ENCODE measurements at places on chromosomes 7 and 10.

GRCh38 chr7:80172387-80172786, 37.8 kb downstream of the GNAI1 start:
- no peak for DNase-seq

DNA sequence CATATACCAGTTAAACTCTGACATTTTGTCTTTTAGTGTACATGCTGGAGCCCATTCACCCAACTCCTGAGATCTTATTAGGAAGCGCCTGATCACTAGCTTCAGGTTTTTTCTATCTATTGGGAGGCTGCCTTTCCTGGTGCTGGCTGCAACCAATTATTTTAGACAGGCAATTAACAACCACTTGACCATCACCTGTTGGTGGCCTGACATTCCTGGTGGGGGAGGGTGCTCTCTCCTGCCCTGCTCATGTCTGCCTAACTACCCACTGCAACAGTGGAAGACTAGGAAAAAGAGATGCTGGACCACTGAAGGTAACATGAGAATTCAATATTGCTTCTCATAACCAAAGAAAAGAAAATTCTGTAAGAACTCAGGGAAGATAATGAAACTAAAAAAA, 190.3 kb upstream of the GRM3 start:
- no peak for DNase-seq

DNA sequence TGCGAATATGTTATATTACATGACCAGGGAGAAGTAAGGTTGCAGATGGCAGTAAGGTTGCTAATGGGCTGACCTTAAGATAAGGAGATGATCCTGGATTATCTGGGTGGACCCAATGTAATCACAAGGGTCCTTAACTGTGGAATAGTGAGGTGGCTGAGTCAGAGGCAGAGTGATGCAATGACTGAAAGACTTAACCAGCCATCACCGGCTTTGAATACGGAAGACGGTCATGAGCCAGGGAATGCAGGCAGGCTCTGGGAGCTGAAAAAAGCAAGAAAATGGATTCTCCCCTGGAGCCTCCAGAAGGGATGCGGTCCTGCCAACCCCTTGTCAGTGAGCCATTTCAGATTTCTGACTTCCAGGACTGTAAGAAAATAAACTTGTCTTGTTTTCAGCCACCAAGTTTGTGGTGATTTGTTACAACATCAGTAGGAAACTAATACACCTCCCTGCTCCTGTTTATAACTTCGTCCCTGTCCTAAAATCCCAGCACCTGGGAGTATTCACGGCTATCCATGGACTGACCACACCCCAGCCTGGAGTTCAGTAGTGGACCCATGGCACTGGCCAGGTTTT, 4.6 kb upstream of the C10orf95 start:
- DNase-seq = peak; percentile 51

DNA sequence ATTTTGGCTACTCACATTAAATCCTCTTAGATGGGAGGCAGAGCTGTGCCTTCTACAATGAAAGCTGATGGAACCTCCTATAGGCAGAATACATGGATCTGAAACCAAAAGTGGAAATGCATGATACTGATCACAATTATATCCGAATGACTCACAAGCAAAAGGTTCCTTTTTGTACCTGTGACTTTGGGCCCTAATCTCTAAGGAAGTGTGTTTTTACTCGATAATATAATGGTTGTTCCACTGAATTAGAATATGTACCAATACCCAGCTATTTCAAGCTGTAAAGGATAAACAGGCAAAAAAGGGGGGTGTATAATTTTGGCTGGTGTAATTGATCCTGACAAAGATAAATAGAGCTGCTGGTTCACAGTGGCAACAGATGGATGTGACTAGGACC, 17.6 kb upstream of the LAMB1 start:
- DNase-seq = no peak

DNA sequence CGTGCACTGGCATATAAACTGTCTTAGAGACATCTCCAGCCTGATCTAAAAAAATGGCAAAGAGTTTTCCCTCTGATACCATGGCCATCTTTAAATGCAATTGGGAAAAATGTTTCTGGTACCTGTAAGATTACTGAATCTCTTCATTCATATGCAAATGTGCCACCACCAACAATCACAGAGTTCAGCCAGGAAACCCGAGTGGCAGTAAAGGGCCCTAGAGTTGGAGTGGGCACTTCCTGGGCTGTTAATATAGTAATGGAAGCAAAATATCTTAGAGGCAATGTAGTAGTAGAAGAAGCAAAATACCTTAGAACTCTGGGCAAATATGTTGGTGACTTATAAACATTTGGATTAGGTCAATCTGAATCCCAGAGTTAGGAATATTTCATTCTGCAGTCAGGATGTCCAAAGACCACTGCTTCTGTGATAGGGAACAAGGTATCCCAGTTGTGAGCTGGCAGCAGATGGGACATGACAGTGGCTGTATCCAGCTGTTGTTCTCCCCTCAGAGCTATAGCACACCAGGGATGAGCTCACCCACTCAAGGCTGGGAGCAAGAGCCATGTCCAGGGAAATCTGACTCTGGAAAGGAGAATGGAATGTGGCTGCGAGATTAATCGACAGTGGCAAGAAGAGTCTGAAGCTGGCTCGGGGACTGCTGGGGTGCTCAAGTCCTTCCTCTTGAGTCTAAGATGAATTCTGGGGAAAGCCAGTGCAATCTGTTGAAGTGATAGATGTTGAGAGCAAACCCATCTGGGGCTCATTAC, 332.1 kb downstream of the PHTF2 start:
- no peak for DNase-seq

DNA sequence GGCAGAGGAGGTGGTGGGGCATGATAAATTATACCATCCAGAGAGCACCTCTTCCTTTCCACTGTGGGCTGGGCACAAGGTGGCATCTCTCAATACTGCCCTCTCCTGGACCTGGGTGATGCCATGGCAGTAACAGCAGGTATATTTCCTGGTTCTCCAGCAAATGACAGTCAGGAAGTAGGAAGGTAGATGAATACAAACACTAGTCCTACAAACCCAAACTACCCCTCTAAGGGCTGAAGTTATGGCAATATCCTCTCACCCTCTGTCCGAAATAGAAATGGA, 1004.9 kb downstream of the KCNMA1 start:
- peak; percentile 16 for DNase-seq

Data from Caki2 (cell line).